Activated CD4-positive, alpha-beta T cell treated with anti-CD3 and anti-CD28 coated beads, Interleukin-2, amount 10 ng/mL, durations not matched to agents 7 days and 5 days (primary cell): ENCODE measurements at places on chromosomes 4 and X. TPM values are rescaled to one million over a fixed set of nuclear protein-coding genes. Genes with fewer than 3 reads are reported as not detected.

CT45A5 gene
- not detected for total RNA-seq

TREX2 gene
- total RNA-seq = 3.4 TPM

RNF175 gene
- total RNA-seq = not detected

CCDC110 gene
- total RNA-seq = not detected

CLTRN gene
- total RNA-seq = 0.21 TPM

ABCG2 gene
- 1.1 TPM for total RNA-seq

TMPRSS11D gene
- not detected for total RNA-seq

SULT1E1 gene
- total RNA-seq = not detected

CNOT6L gene
- 108 TPM for total RNA-seq

POU4F2 gene
- total RNA-seq = not detected

FMR1NB gene
- total RNA-seq = not detected

ARX gene
- total RNA-seq = not detected

MAGEC3 gene
- total RNA-seq = not detected

SPOCK3 gene
- total RNA-seq = not detected

GRIA2 gene
- not detected for total RNA-seq

SCML1 gene
- total RNA-seq = 5.3 TPM

GUF1 gene
- 23.6 TPM for total RNA-seq

MOB1B gene
- 14.5 TPM for total RNA-seq

MAGEA9B gene
- not detected for total RNA-seq

SLITRK2 gene
- total RNA-seq = not detected

ELF4 gene
- total RNA-seq = 46.0 TPM

PRKG2 gene
- total RNA-seq = 0.15 TPM

NAT8L gene
- total RNA-seq = not detected

COL4A6 gene
- total RNA-seq = not detected
